Caudate nucleus (tissue), 63 donors: ENCODE measurements at places on chromosomes 1 and 21.
A peak's percentile ranks its signal among the peaks of the same experiment; 100 is the strongest.

DNA sequence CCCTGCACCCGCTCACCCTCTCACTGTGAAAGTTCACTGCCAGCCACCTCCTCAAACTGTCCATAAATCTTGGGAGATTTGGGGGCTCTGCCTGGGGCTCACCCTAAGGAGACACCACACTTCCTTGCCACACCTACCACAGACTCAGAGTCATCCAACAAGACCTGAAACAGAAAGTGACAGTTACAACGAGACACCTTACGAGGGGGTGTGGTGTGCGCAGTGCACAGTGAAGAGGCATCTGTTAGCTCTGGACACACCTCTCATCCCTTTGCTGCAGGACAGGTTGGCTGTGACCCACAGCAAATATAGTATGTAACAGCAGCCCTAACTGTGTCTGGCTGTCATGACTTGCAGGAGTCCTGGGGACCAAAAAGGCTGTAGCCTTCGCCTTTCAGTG, 190.2 kb downstream of the NR5A2 start:
- DNase-seq = no peak

- DNase-seq = no peak
Measured at GRCh38 chr1:234634387-234634786, 24.4 kb upstream of the IRF2BP2 start.

DNA sequence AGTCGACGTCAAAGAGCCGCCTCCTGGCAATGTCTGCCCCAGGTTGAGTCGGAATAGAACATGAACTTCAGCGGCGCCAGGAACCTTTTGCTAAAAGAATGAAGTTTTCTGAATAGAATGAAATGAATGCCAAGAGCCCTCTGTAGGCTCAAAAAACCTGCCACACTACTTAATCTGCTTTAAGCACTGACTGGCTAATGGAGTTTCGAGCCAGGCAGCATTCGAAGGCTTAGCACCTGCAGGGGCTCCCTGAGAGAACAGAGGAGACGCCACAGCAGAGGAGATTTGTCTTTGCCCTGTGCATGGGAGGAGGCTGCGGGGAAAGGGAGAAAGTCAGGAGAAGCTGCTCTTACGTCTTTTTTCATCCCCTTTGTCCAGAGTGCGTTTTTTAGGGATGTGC, 641.7 kb downstream of the AJAP1 start:
- DNase-seq = no peak

- no peak for DNase-seq
Measured at GRCh38 chr1:165737196-165737595, 31.5 kb downstream of the TMCO1 start.

DNA sequence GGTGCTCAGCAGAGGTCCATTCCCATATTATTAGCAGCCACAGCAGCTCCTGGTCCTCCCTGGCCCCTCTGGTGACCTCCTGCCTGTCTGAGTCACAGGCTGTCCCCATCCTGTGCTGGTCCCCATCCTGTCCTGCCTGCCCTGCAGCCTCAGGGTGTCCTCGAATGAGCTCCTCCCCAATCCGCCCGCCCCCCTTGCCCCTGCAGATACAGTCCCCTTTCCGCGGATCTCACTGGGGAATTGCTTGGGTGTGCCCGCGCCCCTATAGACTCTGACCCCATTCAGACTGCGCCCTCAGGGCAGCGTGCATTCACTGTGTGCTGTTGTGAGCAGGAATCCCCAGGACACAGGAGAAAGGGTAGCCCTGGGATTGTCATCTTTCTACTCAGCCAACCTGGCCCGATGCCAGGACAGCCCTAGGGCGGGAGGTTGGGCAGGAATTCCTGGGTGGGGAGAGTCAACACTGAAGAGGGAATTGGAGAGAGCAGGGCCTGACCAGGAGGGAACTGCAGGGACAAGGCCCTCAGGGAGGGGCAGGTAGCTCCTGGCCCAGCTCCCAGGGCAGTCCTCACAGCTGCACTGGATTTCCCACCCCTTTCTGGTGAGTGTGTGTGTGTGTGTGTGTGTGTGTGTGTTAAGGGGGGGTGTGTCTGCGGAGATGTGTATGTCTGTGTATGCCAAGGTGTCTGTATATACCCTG, 1.1 kb upstream of the GUCA2A start:
- no peak for DNase-seq

GRCh38 chr21:23613014-23613413, 1994.3 kb downstream of the MRPL39 start:
- no peak for DNase-seq

- no peak for DNase-seq
Measured at GRCh38 chr1:162973381-162973795, 95.8 kb upstream of the RGS4 start.

- DNase-seq = no peak
Measured at GRCh38 chr1:87219626-87220025, 109.1 kb upstream of the LMO4 start.

- no peak for DNase-seq
Measured at GRCh38 chr1:196355206-196355786, 252.9 kb downstream of the KCNT2 start.

DNA sequence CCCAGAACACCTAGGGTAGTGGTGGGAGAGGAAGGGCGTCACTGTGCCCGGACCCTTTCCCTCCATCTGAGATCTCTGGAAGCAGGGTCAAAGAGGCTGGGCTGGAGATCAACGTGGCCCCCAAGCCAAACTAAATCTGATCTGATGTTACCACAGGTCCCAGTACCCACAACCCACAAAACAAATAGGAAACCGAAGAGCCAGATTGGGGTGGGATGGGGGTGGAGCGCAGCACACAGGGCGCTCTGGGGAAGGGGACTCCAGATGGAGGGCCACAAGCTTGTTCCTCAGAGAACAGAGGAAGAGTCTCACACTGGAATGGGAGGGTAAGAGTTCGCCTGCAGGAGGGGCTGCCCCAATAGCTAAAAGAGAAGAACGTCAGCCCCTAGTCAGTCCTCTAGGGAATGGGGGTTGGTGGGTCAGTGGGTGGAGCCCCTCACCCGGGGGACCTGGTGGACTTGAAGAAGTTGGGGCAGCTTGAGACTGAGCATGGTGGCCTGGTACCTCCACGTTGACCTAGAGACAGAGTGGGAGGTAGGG, 1.5 kb downstream of the PAQR6 start:
- no peak for DNase-seq

DNA sequence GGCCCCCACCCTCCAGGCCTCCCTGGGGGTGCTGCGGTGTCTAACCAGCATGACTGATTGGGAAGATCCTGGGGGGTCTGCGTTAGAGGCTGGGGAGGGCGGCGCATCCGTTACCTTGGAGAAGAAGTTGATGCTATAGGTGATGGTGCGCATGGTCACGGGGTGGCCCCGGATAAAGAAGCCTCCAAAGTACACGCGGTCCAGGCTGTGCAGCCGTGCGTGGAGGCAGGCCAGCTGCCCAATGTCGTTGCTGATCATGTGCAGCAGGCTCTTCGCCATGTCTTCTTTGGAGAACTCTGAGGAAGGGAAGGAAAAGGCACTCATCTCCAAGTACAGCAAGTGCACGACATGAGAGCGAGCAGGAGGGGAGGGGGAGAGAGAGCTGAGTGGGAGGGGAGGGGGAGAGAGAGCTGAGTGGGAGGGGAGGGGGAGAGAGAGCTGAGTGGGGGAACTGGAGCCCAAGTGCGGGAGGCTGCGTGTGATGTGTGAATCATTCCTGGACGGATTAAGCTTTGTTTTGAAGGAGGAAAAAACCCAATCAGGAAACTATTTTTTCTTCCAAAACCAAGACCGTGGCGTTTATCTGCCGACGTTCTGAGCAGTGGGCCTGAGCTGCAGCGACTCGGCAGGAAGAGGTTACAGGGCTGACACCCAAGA, 7.2 kb downstream of the PANK4 start:
- DNase-seq = no peak

- DNase-seq = no peak
Measured at GRCh38 chr1:40893946-40894345, 31.8 kb upstream of the CITED4 start.

DNA sequence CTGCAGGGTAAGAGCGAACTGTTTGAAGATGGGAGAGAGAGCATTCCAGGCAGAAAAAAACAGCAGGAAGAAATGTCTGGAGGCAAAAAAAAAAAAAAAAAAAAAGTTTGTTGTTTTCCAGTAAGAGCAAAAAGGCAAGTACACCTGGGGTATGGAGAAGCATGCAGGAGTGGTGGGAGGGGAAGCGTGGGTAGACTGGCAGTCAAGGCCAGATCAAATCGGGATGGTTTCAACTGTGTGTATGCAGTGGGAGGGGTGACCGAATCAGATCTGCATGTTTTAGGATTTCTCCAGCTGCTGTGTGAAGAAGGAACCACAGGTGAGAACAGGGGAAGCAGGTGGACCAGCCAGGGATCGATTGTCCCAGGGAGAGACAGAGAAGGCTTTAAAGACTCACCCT, 34.7 kb downstream of the CSMD2 start:
- peak; percentile 42 for DNase-seq

GRCh38 chr21:29343519-29343918, 44.8 kb downstream of the BACH1 start:
- no peak for DNase-seq

GRCh38 chr1:34970220-34970735, 14.9 kb downstream of the TMEM35B start:
- no peak for DNase-seq

GRCh38 chr1:167166690-167167075, 54.0 kb upstream of the POU2F1 start:
- no peak for DNase-seq
